ENCODE measurements at places on chromosomes 4 and X.

GRCh38 chr4:122038896-122039295 is 87.0 kb upstream of the TRPC3 start:
- DNase-seq = no peak

- peak; percentile 86 for DNase-seq
Observed at GRCh38 chr4:37889849-37890800, 759 bp upstream of the TBC1D1 start.

DNA sequence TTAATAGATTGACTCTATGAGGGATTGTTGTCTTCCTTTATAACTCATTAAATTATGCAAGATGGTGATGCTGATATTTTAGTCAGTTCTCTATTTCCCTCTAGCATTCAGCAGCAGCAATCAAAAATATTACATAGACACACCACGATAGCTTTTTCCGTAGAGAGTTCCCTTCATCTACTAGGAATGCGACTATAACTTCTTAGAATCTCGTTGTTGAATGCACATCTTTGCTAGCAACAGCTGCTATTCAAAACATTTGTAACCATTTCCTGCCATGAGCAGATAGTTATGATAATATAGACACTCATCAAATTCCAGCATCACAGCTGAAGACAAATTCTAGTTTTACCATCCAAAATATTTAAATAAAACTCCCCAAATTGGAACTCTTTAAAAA is 147.4 kb upstream of the FGF13 start:
- no peak for DNase-seq

- no peak for DNase-seq
Observed at GRCh38 chr4:122612540-122612939, 8.3 kb downstream of the IL21 start.

GRCh38 chrX:107226757-107227156 is 20.3 kb downstream of the DNAAF6 start:
- no peak for DNase-seq

DNA sequence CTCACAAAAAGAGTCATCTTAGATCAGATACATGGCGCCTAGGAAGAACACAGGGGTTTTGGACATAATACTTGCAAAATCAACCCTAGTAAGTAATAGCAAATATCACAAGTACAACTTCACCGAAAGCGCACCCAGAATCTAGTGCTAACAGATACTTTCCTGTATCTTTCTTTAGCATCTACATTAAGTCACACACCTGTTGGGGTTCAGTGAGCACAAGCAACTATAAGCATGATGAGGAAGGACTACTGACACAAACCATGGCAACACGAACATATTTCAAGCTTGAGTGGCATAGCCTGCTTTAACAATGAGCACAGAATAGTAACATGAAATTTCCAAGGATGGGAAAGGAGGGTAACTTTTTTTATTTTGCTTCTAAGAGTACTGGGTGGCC is 116.1 kb downstream of the GPC3 start:
- no peak for DNase-seq

- DNase-seq = no peak
Observed at GRCh38 chrX:10310511-10310910, 153.7 kb downstream of the CLCN4 start.

DNA sequence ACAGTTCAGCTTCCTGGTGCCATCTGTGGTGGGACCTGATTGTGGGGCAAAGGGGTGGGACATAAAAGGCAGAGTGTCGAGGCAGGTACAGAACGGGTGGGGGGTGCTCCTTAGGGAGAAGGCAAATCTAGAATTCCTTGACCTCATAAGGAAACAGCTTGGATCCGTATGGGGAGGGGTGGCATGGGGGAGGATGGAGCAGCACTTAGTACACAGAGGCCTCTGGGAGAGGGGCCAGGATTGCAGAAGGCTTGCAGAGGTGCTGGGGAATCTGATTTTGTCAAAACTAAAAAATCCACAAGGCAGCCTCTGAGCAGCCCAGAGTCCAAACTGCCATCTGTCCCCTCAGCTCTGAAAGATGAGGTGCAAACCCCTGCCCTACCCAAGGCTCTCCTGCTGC is 2.3 kb upstream of the EMD start:
- no peak for DNase-seq

DNA sequence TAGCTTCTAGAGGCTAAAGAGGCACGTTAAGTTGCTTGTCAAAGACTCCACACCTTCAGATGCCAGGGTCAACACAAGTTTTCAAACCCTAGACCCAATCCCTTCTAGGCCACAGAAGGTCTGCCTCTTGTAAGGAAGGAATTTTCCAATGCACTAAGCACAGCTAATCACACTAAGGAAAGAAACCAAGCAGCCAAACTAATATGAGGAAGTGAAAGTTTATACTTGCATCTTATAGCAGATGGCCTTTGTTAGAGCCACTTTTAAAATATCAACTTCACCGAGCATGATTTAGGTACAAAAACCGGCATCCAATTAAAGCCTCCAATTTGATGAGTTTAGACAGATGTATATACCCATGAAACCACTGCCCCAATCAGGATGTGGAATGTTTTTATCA is 9.9 kb downstream of the FHL1 start:
- DNase-seq = no peak

DNA sequence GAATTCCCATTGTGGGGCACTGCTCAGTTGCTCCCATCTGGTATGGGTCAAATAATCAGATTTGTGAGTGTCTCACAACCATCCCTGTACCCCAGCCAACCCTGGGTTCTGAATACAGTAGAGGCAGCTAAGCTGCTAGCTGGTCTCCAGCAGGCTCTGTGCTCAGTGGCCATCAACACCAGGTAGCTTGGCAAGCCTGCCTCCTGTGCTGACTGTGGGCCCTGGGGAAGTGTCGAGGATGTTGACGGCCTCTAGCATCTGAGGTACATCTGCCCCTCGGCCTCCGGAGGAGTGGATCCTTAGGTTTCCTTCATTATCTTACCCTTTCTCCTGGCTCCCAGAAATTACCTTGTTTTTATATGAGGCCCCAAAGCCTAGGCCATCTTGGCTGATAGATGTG is 13.3 kb downstream of the RNF4 start:
- DNase-seq = peak; percentile 38

DNA sequence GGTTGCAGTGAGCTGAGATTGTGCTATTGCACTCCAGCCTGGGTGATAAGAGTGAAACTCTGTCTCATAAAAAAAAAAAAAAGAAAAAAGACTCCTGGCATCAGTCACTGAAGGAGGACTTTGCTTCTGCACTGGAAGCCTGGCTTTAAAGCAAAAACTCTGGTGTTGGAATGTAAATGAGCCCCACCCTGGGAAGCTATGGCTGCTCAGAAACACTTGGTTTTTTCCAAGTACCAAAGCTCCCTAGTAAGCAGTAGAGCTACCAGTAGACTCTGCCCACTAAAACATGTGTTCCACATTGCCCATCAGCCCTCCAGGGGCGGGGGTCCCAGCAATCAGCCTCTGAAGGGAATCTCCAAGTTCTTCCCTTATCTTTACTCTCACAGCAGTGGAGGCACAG is 154.4 kb downstream of the SHROOM3 start:
- DNase-seq = no peak

All from posterior vena cava (tissue), 2 donors.